ENCODE measurements at places on chromosomes 12 and 14. TPM values are rescaled to one million over a fixed set of nuclear protein-coding genes. Genes with fewer than 3 reads are reported as not detected.

GRCh38 chr12:15194456-15195368 lies 26.5 kb downstream of the RERG start:
- no peaks in the 10 kb centered on the region for H3K27me3 ChIP-seq
- DNase-seq: peak; percentile 70
- no peak overlapping the region for H3K4me3 ChIP-seq
- H3K36me3 ChIP-seq: no peaks in the 10 kb centered on the region
- H3K27ac ChIP-seq: no peak overlapping the region

The IFNG-AS1 gene
- 0.22 TPM for total RNA-seq

The CLEC4D gene
- 2.6 TPM for total RNA-seq

The NDUFA9 gene
- 111 TPM for total RNA-seq

The BCAT1 gene
- total RNA-seq: 51.6 TPM

The STAT6 gene
- 28.0 TPM for total RNA-seq

GRCh38 chr14:82224610-82225009 lies 691.0 kb upstream of the SEL1L start:
- H3K27me3 ChIP-seq: no peaks in the 10 kb centered on the region
- no peaks in the 10 kb centered on the region for H3K4me1 ChIP-seq
- no peaks in the 10 kb centered on the region for H3K36me3 ChIP-seq
- H3K4me3 ChIP-seq: no peak overlapping the region

The PROX2 gene
- total RNA-seq: 0.06 TPM

GRCh38 chr12:64824500-64825142 lies at the start of gene TBC1D30:
TSS of gene TBC1D30 (plus strand) at chr12:64824647. CDS start at chr12:64824880, 233 bp downstream.
- no peak within 1 kb of the TSS for H3K27ac ChIP-seq
- H3K4me1 ChIP-seq: peaks cover 22% of the 10 kb centered on the region
- peaks cover 33% of the 10 kb centered on the region for H3K27me3 ChIP-seq
- peaks cover 7% of the 10 kb centered on the region for H3K36me3 ChIP-seq
- peak within 1 kb of the TSS; percentile 51 for H3K4me3 ChIP-seq
- DNase-seq: peak; percentile 93

DNA sequence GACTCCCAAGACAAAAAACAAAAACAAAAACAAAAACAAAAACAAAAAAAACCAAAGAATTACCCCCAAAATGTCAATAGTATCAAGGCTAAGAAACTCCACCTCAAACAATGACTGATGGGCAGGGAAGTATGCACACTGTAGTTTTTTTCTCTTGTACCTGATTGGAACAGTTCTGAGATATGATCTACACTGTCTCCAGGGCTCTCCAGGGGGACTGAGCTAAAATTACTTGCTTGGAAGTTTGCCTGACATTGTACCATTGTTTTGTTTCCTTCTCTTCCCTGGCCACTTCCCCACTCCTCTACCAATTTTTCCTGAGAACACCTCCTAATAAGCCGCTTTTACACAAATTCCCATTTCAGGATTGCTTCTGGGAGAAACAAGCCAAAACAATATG lies 22.3 kb upstream of the CATSPERB start:
- H3K4me3 ChIP-seq: no peak overlapping the region
- H3K27me3 ChIP-seq: no peaks in the 10 kb centered on the region
- H3K36me3 ChIP-seq: no peaks in the 10 kb centered on the region
- DNase-seq: no peak
- H3K4me1 ChIP-seq: peaks cover 3% of the 10 kb centered on the region
- H3K27ac ChIP-seq: no peak overlapping the region

The RAD52 gene
- total RNA-seq: 26.3 TPM

The MYRFL gene
- 0.50 TPM for total RNA-seq

The SLC17A8 gene
- 13.2 TPM for total RNA-seq

- peaks cover 47% of the 10 kb centered on the region for H3K4me1 ChIP-seq
- H3K4me3 ChIP-seq: peak overlapping the region; percentile 36
Measured at GRCh38 chr12:6764011-6764828, 1.9 kb upstream of the PTMS start.

DNA sequence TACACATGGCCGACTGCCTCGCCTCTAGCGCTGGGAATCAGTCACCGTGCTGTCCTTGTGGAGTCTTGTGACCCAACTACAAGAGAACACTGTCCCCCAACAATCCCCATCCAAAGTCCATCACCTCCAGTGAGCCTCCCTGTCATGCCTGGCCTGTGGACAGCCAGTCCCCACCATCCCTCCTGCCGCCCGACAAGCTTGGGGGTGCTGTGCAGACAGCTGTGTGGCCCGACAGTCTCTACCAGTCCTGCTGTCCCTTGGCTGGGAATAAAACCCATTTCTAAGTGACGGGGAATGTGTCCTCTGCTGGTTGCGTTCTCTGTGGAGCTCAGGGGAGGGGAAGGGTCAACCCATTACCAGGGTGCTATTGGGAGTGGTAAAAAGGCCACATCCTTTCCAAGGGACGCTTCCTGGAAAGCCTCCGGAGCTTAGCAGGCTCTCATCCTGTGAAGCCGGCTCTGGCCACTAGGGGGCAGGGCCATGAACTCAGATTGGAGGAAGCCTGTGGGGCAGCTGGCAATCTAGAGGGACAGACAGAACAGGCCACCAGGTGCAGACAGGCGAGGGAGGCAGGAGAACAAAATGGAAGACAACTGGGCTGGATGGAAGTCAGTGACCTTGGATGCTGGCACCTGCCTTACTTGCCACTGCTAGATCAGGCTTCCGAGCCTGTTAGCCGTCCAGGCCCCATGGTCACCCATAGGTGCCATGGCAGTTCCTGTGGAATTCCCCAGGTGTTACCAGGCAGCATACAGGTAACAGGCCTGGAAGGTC lies 12.0 kb upstream of the BLTP3B start:
- H3K4me3 ChIP-seq: no peak overlapping the region
- DNase-seq: peak; percentile 41
- H3K27me3 ChIP-seq: no peaks in the 10 kb centered on the region
- H3K4me1 ChIP-seq: no peaks in the 10 kb centered on the region
- H3K36me3 ChIP-seq: no peaks in the 10 kb centered on the region

The KRT74 gene
- total RNA-seq: 0.10 TPM

GRCh38 chr12:57632958-57633840 lies at the start of gene B4GALNT1:
TSS of gene B4GALNT1 (minus strand) at chr12:57633201. CDS start at chr12:57632132, 1,069 bp downstream.
- DNase-seq: peak; percentile 62
- no peak within 1 kb of the TSS for H3K27ac ChIP-seq

The TSPAN19 gene
- total RNA-seq: 1.1 TPM

The CABP1 gene
- 3.5 TPM for total RNA-seq

The LALBA gene
- total RNA-seq: not detected

DNA sequence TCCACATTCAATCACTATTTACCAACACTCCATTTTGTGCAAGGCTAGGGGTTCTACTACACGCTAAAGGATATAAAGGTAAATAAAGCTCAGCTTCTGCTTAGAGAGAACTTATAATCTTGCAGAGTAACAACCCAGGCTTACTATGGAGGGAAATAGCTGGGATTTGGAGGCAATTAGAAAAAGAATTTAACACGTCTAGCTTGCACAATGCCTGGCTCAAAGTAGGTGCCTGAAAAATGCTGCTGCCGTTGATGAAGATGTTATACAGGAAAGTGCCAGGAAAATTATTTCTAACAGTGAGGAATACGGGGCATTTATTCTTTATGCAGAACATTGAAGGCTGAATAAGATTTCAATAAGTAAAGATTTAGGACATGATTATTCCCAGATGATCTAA lies 214.2 kb downstream of the KITLG start:
- no peaks in the 10 kb centered on the region for H3K27me3 ChIP-seq
- DNase-seq: no peak
- no peaks in the 10 kb centered on the region for H3K36me3 ChIP-seq

The SRRM4 gene
- total RNA-seq: 3.8 TPM

GRCh38 chr12:103858953-103859601 lies 18.0 kb upstream of the NT5DC3 start:
- no peak for DNase-seq
- no peaks in the 10 kb centered on the region for H3K36me3 ChIP-seq
- no peak overlapping the region for H3K4me3 ChIP-seq

- H3K27me3 ChIP-seq: no peaks in the 10 kb centered on the region
- no peaks in the 10 kb centered on the region for H3K36me3 ChIP-seq
- peak overlapping the region; percentile 90 for H3K27ac ChIP-seq
- H3K4me3 ChIP-seq: no peak overlapping the region
- DNase-seq: peak; percentile 83
- H3K4me1 ChIP-seq: peaks cover 8% of the 10 kb centered on the region
Measured at GRCh38 chr12:12685305-12685704, 10.7 kb downstream of the GPR19 start.

DNA sequence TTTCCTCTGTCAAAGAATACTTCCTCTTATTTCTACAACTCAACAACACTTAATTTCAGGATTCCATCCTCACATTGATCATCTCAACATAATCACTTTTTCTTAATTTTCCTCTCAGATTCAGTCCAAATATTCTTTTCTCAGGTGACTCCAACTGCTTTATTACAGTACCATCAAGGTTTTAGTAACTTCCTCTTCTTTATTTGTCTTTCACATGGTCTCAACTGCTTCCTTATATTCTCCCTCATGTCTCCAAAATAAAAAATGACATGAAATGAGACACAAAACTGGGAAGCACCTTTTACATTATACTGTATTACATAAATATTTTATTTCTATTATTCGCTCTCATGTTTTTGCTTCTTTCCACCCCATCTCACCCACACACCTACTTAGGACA lies 55.5 kb downstream of the PPP2R5E start:
- no peak overlapping the region for H3K27ac ChIP-seq
- H3K4me3 ChIP-seq: no peak overlapping the region
- no peak for DNase-seq
- no peaks in the 10 kb centered on the region for H3K36me3 ChIP-seq
- peaks cover 3% of the 10 kb centered on the region for H3K4me1 ChIP-seq
- no peaks in the 10 kb centered on the region for H3K27me3 ChIP-seq

DNA sequence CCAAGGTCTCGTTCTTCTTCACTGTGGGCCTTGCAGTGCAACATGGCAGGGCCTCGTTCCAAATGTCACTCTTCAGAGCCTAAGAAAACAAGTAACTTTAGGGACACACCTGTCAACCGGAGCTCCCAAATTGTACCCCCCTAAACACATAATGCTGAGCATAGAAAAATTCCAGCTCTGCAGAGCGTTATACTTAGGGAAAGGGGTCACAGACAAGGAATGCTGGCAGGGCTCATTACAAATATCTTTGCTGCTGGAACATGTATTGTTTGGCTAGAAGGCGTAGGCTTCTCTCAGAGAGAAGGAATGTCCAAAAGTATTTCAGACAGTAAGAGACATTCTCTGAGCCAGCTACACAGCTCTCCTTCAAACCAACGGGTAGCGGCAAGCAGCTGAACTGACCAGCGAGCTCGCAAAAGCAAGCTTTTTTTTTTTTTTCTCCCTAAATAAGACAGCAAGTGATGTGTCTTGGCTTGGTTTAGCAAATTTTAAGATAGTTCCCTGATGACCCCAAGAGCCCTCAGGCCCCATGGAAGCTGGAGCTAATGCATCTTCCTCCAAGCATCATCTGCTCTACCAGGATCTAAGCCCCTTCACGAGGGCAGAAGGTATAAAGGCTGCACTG lies 24.5 kb downstream of the SSH1 start:
- no peaks in the 10 kb centered on the region for H3K27me3 ChIP-seq
- H3K4me1 ChIP-seq: peaks cover 45% of the 10 kb centered on the region
- H3K27ac ChIP-seq: peak overlapping the region; percentile 96
- H3K4me3 ChIP-seq: no peak overlapping the region
- peaks cover 27% of the 10 kb centered on the region for H3K36me3 ChIP-seq

GRCh38 chr12:116248930-116249329 lies 28.6 kb downstream of the MED13L start:
- peaks cover 4% of the 10 kb centered on the region for H3K4me1 ChIP-seq
- no peak for DNase-seq
- no peak overlapping the region for H3K27ac ChIP-seq
- H3K27me3 ChIP-seq: no peaks in the 10 kb centered on the region
- H3K36me3 ChIP-seq: no peaks in the 10 kb centered on the region
- no peak overlapping the region for H3K4me3 ChIP-seq

DNA sequence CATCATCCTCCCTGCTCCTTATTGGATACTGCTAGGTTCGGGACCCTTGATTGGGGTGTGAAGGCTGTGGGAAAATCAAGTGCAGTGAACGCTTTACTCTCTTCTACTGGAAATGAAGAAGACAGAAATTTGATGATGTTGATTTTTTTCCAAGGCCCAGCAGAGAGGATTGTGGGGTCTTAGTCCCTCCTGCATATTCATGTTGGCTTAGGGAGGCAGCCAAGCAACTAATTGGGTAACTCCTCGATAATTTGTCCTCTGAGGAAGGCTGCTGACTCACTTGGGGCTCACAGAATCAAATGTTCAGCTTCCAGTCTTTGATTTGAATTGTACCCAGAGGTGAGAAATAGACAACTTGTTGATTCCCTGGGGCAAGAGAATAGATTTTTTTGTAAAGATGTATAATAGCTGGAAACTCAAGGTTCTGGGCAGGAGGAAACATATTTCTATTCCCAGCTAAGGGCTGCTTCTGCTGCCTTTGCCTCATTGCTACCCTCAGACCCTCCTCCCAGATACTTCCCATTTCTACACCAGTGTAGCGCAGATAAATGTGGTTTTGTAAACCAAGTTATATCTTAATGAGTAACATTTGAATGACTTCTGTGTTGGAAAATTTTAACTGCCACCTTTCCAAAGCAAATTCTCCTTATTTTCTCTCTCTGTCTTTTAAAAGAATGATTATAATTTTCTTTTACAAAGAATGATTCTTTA lies 21.7 kb downstream of the NEUROD4 start:
- H3K27ac ChIP-seq: no peak overlapping the region
- no peak for DNase-seq
- no peaks in the 10 kb centered on the region for H3K36me3 ChIP-seq
- H3K4me1 ChIP-seq: peaks cover 4% of the 10 kb centered on the region

DNA sequence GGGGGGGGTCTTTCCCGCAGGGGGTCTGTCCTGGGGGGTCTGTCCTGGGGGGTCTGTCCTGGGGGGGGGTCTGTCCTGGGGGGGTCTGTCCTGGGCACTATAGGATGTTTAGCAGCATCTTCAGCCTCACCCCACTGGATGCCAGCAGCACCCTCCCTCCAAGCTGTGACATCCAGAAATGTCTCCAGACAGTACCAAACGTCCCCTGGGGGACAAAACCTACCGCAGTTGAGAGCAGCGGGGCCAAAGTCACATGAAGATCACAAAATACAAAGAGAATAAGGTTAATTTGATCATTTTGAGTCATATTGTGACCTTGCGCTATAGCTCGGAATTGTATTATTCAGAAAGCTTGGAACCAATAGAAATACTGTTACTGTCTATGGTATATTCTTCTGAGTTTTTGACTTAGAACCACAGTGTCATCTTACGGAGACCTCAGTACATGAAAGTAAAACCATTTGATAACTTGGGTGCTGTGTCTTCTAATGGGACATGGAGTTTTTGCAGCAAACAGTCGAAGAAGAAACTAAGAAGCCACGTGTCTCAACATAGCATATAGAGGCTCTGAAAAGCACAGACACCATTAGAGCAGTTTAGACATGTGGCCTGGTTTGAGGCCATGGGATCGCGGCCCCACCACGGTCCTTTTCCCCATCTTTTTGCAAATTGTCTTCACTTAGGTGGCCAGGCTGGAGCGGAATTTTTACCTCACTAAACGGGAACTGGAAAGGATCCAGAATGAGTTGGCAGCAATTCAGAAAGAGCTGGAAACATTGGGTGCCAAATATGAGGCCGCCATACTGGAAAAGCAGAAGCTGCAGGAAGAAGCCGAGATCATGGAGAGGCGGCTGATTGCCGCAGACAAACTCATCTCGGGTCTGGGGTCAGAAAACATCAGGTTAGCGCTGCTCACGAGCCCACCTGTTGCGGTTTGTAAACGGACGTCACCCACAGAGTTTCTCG lies 59.9 kb downstream of the CCDC92 start:
- no peaks in the 10 kb centered on the region for H3K27me3 ChIP-seq
- no peak overlapping the region for H3K27ac ChIP-seq
- H3K36me3 ChIP-seq: peaks cover 5% of the 10 kb centered on the region
- peaks cover 12% of the 10 kb centered on the region for H3K4me1 ChIP-seq

GRCh38 chr14:48622980-48623379 lies 947.6 kb upstream of the MDGA2 start:
- DNase-seq: no peak
- no peaks in the 10 kb centered on the region for H3K36me3 ChIP-seq
- no peak overlapping the region for H3K27ac ChIP-seq
- no peak overlapping the region for H3K4me3 ChIP-seq
- no peaks in the 10 kb centered on the region for H3K4me1 ChIP-seq
- no peaks in the 10 kb centered on the region for H3K27me3 ChIP-seq

The PTPRR gene
- 32.7 TPM for total RNA-seq

The LRRC10 gene
- total RNA-seq: not detected
